ENCODE measurements at places on chromosomes 1 and 21. TPM values are rescaled to one million over a fixed set of nuclear protein-coding genes. Genes with fewer than 3 reads are reported as not detected.

LORICRIN gene
- not detected for total RNA-seq

SYT14 gene
- 1.4 TPM for total RNA-seq

- no peaks in the 10 kb centered on the region for H3K27me3 ChIP-seq
- DNase-seq, result no peak
- no peaks in the 10 kb centered on the region for H3K36me3 ChIP-seq
- H3K4me3 ChIP-seq, result no peak overlapping the region
These were observed 8.9 kb upstream of the INAVA start for GRCh38 chr1:200885623-200886402.

GRCh38 chr21:36454706-36455105, 25.2 kb downstream of the CLDN14 start:
- H3K4me3 ChIP-seq, result no peak overlapping the region
- no peak overlapping the region for H3K27ac ChIP-seq
- no peak for DNase-seq
- H3K27me3 ChIP-seq, result no peaks in the 10 kb centered on the region

SYNC gene
- 7.6 TPM for total RNA-seq

- no peaks in the 10 kb centered on the region for H3K36me3 ChIP-seq
- no peaks in the 10 kb centered on the region for H3K27me3 ChIP-seq
- H3K27ac ChIP-seq, result no peak overlapping the region
- no peaks in the 10 kb centered on the region for H3K4me1 ChIP-seq
- H3K4me3 ChIP-seq, result no peak overlapping the region
- no peak for DNase-seq
These were observed 397.3 kb downstream of the AGBL4 start for GRCh38 chr1:49626472-49626871.

NBPF9 gene
- total RNA-seq, result 17.0 TPM

- H3K27me3 ChIP-seq, result no peaks in the 10 kb centered on the region
- H3K4me1 ChIP-seq, result peaks cover 10% of the 10 kb centered on the region
- no peak overlapping the region for H3K27ac ChIP-seq
- no peaks in the 10 kb centered on the region for H3K36me3 ChIP-seq
- no peak for DNase-seq
- H3K4me3 ChIP-seq, result no peak overlapping the region
These were observed 112.8 kb downstream of the RIPK4 start for GRCh38 chr21:41653954-41654491.

S100A9 gene
- 11.9 TPM for total RNA-seq
